ENCODE measurements at places on chromosomes 7 and 10.
A peak's percentile ranks its signal among the peaks of the same experiment; 100 is the strongest.

DNA sequence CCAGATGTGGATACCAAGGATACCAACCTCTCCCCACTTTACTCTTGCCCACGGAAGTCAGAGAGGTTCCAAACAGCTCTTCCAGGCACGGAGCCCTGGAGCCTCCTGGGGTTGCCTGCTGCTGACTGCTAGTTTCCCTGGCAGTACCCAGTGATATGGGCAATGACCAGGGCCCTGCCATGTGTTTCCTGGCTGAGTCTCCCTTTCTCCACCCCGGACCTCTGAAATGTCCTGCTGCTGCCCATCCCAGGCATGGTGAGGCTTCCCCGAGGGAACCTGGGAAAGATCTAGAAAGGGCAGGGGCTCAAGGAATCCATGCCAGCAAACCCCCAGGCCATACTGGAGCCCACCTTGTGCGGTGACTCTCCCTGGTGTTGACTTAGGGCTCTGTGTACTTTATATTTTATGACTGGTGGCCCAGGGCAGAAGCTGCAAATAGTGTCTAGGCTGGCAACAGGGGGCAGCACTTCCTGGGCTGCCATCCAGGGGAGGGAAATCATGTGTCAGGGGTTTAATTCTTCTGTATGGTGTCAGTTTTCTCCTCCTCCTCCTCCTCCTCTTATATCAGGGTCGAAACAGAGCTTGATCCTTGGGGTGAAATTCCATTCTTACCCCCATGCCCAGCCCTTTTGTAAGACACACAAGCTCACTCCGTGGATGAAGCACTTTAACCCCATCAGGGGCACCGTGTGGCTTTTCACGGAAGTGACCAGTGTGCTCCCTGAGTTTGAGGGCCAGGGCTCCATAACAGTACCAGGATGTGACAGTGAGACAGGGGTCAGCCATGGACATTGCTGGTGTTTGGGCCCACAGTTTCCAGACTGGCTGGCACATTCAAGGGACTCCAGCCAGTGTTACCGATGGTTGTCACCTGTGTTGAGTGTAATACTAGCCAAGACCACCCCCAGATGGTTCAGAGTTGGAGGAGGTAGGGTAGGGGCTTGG is 62.4 kb upstream of the GDF10 start:
- DNase-seq: no peak

DNA sequence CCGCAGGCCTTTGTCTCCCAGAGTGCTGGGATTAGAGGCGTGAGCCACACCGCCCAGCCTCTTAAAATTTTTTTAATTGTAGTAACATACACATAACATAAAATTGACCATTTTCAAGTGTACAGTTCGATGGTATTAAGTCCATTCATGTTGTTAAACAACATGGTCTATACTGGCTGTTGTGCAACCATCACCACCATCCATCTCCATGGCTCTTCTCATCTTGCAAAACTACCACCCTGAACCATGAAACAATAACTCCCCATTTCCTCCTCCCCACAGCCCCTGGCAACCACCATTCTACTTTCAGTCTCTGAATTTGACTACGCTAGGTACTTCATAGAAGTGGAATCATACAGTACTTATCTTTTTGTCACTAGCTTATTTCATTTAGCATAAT is 7.9 kb upstream of the ZFYVE27 start:
- DNase-seq: no peak

DNA sequence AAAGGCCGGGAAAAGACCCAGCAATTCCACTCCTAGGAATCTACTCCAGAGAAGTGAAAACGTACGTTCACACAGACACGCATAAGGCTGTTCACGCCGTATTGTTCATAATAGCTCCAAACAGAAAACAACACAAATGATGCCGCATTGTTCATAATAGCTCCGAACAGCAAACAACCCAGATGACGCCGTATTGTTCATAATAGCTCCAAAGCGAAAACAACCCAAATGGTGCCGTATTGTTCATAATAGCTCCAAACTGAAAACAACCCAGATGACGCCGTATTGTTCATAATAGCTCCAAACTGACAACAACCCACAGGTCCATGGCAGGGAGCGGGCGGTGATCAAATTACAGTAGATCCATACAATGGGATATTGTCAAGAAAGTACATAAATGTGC is 85.2 kb upstream of the DNAAF5 start:
- DNase-seq: no peak

GRCh38 chr10:119652361-119652730 is 1.2 kb downstream of the BAG3 start:
- no peak for DNase-seq

GRCh38 chr7:2519119-2519930 is at the start of gene LFNG:
TSS of gene LFNG (plus strand) at chr7:2519774. CDS start at chr7:2519862, 88 bp downstream.
- DNase-seq: peak; percentile 81

DNA sequence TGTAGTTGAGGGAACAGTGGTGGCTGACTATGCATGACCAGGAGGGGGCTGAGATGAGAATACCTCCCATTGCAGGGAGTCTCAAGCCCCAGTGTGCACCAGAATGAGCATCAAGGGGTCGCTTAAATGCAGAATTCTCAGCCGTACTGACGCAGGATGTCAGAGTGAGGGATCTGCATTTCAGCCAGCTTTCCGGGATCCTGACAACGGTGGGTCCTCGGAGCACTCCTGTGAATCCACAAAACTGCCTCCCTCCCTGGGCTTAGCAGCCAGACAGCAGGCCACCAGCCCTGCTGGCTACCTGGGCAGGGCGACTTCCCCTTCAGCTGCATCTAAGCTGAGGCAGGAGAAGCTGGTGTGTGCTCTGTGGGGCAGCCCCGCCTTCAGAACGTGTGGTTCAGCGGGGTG is 21.8 kb upstream of the LOXL4 start:
- no peak for DNase-seq

- no peak for DNase-seq
Measured at GRCh38 chr10:104337521-104337984, 712 bp downstream of the ITPRIP start.

DNA sequence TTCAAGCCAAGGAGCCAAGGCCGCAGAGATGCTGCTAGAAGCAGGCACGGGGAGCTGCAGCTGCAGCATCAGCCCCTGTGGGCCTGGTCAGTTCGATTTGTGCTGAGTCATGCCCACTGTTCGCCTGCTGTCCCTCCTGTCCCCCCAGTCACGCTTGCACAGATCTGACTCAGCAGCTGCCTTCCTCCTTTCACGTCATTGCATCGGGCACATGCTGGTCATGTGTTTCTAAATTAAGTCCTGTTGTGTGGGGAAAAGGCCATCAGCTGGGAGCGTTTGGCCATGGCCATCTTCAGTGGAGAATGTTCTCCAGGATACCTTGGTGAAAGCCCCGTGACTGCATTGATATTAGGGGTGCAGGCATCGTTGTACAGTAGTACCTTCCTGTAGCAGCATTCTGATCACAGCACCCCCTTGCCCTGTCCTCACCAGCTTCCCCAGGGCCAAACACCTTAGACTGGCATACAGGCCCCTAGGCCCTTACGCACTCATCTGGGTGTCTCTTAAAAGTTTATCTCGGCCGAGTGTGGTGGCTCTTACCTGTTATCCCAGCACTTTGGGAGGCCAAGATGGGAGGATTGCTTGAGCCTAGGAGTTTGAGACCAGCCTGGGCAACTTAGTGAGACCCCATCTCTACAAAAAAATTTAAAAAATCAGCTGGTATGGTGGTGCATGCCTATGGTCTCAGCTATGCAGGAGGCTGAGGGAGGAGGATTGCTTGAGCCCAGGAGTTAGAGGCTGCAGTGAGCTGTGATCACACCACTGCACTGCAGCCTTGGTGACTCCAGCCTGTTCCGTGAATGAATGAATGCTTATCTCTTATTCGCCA is 23.2 kb downstream of the POR start:
- no peak for DNase-seq

- DNase-seq: no peak
Measured at GRCh38 chr10:983971-984655, 4.1 kb upstream of the GTPBP4 start.
